ENCODE measurements at places on chromosomes 5 and 9.

GRCh38 chr5:17944046-17944445 lies 309.8 kb downstream of the TAF11L14 start:
- no peak for DNase-seq

- DNase-seq = no peak
Observed at GRCh38 chr9:128911529-128912035, 9.2 kb upstream of the PHYHD1 start.

GRCh38 chr9:93252781-93253530 lies 69.0 kb downstream of the WNK2 start:
- no peak for DNase-seq

- DNase-seq = no peak
Observed at GRCh38 chr5:151004499-151004898, 15.9 kb upstream of the GPX3 start.

- no peak for DNase-seq
Observed at GRCh38 chr9:88580961-88581360, 46.0 kb downstream of the NXNL2 start.

DNA sequence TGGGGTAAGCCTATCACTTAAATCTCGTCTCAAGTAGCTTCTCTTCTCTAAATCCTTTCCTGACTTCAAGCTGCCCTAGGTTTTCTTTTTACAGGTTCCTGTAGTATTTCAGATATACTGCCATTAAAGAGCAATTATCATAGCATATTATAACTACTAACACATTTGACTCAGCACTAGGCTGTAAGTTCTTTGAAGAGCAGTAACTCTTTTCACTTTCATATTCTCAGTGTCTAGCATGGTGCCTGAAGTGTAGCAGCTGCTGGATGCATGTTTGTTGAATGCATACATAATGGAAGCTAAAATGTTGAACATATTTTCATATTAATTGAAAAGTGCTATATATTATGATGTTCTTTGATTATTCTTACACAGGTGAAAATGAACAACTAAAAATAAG lies 22.5 kb downstream of the CCDC152 start:
- no peak for DNase-seq

DNA sequence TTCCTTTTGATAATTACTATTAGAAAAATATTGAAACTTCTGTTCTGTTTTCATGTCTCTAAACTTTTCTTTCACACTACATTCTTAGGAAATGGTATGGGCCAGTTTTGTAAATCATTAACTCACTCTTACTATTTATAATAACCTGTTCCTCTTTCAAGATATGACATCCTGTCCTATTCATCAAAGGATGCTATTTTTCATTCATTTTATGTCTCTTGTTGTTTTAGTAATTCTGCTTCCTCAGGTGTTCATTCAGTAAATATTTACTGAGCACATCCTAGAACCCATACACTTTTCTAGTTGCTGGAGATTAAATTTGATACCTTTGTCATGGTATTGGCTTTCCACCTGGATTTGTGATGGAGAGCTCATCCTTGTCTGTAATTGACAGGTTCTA lies 58.0 kb downstream of the GDA start:
- DNase-seq = no peak

GRCh38 chr9:111789881-111790280 lies 4.9 kb downstream of the SHOC1 start:
- DNase-seq = no peak

GRCh38 chr5:151005187-151005949 lies 15.0 kb upstream of the GPX3 start:
- DNase-seq = no peak

- DNase-seq = no peak
Observed at GRCh38 chr5:75433814-75434506, 77.5 kb downstream of the CERT1 start.

DNA sequence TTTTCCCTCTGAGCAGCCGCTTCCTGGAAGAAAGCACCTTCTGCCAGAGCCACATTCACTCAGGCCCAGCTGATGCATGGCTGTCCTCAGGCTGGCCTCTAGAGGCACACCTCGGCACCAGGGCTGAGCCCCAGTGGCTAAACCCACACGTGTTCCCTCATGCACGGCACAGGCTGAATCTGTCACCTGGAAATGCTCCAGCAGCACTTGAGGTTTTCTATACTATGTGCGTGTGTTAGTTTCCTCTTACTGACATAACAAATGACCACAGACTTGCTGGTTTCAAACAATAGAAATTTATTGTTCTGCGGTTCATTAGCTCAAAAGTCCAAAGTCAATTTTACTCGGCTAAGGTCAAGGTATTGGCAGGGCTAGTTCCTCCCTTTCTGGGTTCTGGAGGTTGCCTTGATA lies 141.4 kb downstream of the LRRC70 start:
- DNase-seq = no peak

DNA sequence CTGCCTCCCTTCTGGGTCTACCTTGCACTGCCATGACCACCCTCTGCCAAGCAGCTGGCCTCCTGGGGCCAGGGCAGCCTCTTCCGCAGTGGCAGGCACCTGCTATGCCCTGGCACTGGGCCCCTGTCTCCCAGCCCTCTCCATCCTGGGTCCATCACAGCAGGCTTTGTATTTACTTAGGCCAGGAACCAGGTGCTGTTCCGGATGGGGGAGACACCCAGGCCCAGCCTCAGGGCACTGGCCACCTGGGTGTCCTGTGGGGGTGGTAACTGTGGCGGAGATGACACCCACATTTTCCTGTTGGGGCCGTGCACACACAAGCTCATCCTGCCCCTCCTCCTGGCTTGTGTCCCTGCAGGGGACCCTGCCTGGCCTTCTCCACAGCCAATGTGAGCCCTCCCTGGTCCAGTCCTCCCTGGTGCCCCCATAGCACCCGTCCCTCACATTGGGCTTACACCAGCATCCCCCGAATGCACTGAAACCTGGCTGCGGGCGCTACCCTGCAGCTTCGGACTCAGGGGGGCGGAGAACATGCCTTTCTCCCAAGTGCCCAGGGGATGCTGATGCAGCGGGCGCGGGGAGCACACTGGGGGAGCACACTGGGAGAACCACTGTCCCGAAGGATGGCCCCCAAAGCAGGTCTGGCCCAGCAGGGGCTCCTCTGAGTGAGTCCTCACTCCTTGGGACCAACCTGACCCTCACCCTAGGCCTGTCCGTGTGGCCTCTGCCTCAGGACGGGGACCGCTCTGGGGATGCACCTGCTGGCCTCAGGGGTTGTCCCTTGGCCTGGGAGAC lies 17.9 kb downstream of the FAM163B start:
- no peak for DNase-seq

- no peak for DNase-seq
Observed at GRCh38 chr5:178403351-178403750, 170.7 kb upstream of the PHYKPL start.

GRCh38 chr5:33892620-33893137 lies 889 bp upstream of the ADAMTS12 start:
- DNase-seq = no peak

- DNase-seq = no peak
Observed at GRCh38 chr5:76145945-76146344, 62.8 kb downstream of the SV2C start.

- DNase-seq = no peak
Observed at GRCh38 chr5:113917997-113918396, 404.5 kb downstream of the YTHDC2 start.

- no peak for DNase-seq
Observed at GRCh38 chr5:140821375-140822280, at the start of gene PCDHA5. Gene PCDHA5, plus strand, starts transcription at chr5:140821613.

DNA sequence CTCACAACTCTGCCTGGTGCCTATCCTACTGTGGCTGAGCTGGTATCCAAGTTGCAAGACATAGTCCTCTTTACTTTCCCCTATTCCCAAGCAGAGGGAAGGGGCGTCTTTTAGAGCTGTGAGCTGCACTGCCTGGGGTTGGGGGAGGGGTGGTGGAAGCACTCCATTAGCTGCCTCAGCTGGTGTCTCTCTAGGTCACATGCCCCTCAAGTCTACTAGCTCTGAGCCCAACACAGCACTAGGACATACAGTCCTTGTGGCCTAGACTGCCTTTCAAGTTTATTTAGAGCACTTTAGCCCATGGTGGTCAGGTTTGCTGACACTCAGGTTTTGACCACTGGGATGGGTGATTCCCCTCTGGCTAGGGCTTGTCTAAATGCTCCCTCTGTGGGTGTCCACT lies 54.7 kb downstream of the SREK1 start:
- DNase-seq = no peak

GRCh38 chr5:178762391-178762790 lies 31.9 kb upstream of the ZNF354A start:
- no peak for DNase-seq

GRCh38 chr5:11560915-11561697 lies 343.1 kb downstream of the CTNND2 start:
- no peak for DNase-seq

- DNase-seq = no peak
Observed at GRCh38 chr5:91277093-91277626, 106.0 kb downstream of the ARRDC3 start.

DNA sequence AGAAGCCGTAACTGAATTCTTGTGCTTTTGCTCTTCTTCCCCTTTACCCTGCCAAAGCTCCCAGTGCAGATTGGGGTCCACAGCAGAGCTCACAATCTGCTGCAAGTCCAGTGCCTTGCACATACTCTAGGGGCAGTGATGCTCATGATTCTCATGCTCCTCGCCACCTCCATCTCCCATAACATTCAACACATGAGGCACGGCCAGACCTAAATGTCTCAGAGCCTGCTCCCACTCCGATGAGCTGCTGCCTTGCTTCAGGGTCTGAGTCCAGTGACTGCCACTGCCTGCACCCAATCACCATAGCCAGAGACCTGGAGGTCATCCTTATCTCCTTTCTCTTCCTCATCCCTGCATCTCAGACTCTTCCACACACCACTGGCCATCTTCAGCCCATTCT lies 10.5 kb downstream of the CSF1R start:
- DNase-seq = no peak

DNA sequence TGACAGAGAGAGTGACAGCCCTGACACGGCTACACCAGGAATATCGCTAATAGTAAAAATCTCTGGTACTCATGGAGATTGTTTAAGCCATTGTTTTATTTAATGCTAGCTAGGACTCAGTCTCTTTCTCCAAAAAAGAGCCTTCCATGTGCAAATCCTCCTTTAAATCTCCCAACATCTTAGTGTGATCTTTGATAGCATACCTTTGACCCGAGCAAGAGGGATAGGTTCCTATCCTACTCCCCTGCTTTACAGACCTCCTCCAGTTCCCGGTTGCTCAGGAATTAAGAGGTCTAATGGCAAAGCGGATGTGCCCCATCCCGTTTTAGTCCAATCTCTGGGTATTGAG lies 663 bp upstream of the FRMD3 start:
- no peak for DNase-seq

GRCh38 chr5:175206669-175207068 lies 237.3 kb downstream of the DRD1 start:
- DNase-seq = no peak

DNA sequence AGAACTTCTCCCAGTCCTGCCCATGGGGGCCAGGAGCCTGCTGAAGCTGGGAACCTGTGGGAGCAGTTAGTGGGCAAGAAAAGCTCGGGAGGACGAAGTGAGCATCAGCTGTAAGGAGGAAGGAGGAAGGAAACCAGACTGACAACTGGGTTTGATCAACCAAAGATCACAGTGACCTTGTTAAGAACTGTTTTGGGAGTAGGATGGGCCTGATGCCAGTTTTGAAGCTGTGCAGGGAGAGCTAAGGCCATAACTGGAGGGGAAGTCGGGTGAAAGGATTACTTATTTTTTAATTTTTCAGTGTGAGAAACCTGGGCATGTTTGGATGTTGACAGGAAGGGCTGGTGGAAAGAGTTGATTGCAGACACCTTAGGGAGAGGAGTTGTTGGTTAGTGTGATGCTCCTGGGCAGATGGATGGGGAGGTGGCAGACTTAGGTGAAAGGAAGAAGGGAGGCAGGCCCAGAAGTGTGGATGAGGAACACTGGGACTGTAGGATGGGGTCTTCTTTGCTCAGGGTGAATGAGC lies 58.3 kb upstream of the KLF4 start:
- no peak for DNase-seq

DNA sequence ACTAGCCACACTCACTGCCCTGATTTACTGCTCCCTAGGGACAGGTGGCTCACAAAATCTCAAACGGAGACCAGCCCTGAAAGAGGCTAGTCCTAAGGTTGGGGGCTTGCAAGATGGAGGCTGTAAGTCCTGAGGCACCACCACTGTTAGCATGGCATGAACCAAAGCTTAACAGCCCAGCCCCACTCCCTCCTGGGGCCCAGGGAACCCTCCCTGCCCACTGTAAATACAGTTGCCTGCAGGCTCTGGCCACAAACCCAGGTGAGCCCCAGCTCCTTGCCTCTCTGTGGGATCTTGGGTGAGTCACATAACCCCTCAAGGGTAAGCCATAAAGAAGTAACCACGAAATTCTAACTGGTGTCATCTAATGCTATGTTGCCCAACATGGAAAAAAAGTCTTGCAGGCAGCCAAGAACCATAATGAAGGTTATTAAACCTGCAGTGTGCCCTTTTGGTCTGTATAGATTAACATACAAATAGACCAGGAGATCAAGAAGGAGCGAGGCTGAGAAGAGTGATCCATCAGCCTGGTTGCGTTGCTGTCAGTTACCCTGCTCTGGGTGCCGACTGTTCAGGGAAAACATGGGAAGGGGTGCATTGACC lies 1.7 kb upstream of the POMT1 start:
- DNase-seq = peak; percentile 23

DNA sequence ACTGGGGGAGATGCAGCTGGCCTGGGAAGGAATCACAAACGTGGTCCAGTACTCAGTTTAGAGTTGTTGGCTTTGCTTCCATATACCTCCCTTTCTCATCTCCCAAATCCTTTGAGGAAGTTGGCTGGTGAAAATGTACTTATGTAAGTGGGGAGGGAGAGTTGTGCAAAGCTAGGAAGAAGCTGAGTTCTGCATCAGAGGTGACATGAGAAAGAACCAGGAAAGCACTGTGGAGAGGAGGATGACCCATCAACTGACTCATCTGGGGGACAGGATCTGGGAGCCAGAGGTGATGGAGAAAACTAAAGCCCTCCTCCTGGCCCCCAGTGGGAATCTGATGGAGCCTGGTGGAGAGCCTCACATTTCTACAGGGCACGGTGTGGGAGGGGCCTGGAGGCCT lies 16.2 kb downstream of the KCNMB1 start:
- no peak for DNase-seq

DNA sequence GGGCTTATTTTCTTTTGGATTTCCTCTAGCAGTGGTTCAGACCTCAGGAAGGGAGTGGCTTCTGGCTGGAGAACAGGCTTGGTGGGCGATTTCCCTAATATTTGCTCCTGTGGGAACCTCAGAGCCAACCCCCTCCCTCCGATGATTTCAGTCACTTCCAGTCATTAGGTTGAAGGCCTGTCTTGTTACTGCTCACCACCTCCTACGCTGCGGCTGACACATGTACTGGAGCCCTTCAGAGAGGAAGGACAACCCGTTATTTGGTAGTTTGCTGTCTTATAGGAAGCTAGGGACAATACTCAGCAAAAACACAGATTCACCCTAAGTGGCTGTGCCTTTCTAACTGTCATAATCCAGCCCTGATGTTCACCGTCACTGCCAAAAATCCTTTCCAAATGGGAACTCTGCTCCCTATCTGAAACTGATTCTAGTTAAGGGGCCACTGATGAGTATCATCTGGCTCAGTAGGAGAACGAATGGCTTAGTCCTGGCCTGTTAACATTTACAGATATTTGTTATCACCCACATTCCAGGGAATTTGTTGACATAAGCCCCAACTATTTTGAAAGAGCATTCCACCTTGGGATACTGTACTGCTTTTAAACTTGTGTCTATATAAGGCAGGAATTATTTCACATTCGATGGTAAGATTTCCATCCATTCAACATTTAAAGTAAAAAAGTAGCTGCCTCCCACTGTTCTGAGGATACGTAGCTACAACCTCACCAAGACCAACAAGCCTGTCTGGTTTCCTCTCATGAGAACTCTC lies 29.3 kb upstream of the ANKH start:
- DNase-seq = no peak

Data from stimulated activated CD8-positive, alpha-beta memory T cell treated with anti-CD3 and anti-CD28 coated beads, Interleukin-4, amount 100 ng/mL, for 1 hour (primary cell).